NCI-H187 treated with DMSO at 0.1 percent for 48 hours (cell line): ENCODE measurements at places on chromosomes 1 and 21.

DNA sequence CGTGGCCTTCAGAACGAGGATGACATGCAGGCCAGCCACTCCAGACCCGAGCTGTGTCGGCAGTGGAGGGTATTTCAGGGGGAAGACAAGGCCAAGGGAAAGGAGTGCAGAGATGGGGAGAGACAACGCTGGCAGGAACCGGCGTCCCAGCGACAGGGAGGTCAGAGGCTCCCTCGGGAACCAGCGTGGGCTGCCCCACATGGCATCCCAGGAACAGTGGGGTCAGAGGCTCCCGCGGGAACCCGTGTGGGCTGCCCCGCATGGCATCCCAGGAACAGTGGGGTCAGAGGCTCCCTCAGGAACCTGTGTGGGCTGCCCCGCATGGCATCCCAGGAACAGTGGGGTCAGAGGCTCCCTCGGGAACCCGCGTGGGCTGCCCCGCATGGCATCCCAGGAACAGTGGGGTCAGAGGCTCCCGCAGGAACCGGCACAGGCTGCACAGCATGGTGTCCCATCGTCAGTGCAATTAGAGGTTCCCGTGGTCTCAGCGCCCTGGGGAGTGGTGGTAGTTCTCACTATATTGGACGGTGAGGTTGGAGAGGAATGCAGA, 43.0 kb downstream of the SLC19A1 start:
- DNase-seq, result no peak

DNA sequence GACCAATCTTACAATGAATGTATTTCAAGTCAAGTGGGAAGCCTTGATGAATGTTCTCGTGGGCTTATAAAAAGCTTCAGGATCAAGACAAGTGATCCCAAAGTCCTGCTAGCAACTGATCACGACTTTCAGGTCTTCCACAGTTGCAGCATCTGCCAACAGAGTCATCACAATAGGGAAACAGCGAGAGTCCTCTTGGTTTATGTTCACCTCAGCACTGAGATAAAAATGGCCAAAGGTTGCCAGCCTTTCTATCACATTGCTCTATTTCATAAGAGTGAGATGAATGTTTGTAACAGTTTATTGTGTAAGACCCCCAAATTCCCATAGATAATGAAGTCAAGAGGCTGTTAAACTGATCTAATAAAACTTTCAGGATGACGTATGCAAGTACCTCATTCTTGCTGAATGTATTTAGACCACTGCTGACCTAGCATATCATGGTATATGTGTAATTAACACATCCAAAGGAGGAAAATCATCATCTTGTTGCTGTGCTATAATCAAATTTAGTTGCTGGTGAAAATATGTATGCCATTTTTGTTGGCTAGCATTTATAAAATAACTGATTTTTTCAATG, 150.6 kb downstream of the TGFBR3 start:
- no peak for DNase-seq

DNA sequence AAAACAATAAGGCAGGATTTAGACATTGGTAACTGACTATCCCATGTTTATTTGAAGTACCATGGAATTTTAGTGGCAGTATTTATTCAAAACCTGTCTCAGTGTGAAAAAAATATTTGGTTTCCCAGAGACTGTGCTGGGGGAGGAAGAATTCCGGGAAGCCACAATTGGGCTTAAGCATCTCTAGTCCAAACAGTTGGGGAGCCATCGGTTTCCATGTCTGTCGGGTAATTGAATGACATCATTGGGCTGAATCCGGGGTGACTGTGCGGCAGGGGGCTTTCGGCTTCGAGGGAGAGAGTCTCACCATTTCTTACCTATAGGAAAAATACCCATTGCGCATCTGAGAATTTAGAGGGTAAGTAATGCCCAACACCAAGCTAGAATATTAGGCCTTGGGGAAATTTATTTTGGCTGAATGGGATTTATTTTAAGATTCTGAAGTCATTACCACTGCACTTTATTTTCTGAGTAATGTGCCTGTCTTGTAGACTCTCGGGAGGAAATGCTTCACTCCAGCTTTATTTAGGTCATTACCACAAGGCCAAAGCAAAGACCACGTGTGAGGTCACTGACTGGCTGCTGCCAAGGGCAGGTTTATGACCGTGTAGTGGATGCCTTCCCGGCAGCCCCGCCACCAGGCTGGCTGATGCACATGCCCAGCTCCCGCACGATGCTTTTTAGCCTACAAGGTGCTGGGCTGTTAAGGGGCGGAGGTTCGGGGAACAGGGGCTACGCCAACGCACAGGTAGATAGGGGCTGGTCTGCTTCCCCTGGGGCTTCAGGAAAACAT, 23.1 kb upstream of the UMODL1 start:
- DNase-seq, result no peak

DNA sequence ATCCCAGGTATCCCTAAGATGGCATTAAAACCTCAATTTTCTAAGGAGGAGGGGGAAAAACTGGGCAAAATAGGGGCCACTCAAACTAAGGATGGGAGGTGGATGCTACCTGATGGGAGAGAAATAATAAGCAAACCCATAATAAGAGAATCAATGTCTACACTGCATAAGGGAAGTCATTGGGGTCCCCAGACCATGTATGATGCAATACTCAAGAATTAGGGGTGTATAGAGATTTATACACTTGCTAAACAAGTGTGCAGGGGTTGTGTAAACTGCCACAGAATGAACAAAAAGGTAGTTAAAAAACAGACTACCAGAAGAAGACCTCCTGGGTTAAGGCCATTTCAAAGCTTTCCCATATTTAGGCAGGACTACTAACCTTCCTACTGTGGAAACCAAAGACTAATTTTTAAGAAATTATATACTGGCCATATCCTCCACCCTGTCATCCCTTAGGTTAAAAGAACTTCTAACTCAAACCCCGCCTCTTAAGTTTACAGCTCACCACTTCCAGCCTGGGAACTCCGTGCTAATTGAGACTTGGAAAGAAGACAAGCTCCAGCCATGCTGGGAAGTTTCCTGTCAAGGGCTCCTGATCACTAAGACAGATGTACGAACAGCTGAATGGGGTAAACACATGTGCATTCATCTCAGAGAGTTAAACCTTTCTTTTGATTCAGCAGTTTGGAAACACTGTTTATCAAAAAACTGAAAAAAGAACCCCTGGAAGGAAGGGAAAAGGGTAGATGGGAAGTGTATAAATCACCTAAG, 64.4 kb upstream of the TLR5 start:
- DNase-seq, result no peak

DNA sequence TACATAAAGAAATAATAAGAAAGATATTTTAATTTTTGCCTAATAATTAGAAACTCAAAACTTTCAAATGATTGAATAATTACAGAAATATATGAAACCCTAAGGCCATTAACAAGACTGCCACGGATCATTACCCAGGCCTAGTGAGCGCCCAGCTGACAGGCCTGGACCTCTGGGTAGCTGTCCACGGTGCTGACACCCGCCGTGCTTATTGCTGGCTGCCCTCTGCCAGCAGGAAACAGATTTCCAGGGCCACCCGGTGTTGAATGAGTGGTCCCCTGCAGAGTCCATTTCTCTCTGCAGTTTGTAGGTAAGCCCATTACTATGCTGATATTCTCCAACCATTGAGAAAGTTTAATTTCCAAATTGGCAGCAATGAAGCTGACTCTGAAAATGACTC, 254.4 kb upstream of the GJB5 start:
- DNase-seq, result no peak

DNA sequence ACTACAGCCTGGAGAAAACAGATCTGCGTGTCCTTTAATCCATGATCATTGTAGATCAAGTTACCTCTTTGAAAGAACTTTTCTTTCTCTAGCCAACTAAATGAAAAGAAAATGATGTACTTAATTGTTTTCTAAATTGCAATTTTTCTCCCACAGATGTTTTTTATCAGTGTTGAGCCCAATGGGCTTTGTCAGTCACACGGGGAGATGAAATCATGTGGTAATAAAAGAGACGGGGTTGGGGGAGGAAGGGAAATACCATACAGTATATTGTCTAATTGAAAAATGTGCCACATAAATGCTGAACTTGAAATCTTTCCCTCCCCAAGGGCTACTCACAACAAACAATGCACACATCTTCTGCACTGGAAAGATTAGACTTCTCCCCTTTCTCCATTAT, 58.4 kb downstream of the NTMT2 start:
- DNase-seq, result no peak

GRCh38 chr1:53636621-53637171, 102.3 kb downstream of the GLIS1 start:
- no peak for DNase-seq

DNA sequence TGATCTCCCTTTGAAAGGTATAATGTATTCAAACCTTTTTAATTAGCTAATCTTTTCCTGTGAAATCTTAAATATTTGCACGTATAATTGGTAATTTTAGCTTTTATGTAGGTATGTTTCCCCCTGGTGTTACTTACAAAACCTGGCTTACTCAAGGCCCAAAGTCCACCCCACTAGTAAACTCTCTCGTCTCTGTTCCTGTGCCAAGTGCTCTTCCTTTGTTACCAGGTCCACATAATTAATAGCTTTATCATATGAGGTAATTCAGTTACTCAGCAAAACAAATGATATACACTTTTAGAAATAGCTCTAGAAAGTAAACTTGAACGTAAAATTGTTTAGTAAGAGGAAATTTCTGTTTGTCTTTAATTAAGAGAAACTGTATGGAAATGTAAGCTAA, 36.7 kb downstream of the NFIA start:
- DNase-seq, result no peak

DNA sequence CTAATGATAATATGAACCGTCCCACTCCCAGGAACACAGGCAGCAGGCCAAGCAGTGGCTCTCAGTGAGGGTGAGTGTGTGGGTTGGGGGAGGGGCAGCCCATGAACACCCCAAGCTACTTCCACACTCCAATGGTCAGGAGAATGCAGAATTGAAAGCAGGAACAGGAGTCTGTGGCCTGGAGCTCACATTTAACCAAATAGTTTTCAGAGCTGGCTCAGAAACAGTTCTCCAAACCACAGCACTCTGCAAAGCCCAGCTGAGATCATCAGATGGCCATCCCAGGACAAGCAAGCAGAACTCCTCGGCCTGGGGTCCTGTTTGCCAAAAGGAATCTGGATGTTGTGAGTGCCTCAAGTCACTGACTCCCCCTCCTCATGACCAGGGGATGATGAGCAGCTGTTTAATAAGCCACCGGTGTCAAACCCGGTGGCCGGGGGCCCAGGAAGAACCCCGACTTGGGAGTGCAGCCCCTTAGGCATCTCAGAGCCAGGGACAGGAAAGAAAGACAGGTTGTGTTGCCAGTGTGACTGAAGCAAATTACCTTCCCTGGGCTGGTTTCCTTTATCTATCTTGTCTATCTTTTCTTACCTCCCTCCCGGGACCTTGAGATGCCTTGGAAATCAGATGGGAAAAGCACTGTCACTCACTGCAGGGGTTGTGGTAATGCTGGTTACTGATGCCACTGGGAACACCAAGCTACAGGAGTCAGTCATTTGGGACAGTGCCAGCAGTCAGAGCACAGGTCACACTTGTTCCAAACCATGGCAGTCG, 20.4 kb downstream of the DEGS1 start:
- DNase-seq, result no peak

DNA sequence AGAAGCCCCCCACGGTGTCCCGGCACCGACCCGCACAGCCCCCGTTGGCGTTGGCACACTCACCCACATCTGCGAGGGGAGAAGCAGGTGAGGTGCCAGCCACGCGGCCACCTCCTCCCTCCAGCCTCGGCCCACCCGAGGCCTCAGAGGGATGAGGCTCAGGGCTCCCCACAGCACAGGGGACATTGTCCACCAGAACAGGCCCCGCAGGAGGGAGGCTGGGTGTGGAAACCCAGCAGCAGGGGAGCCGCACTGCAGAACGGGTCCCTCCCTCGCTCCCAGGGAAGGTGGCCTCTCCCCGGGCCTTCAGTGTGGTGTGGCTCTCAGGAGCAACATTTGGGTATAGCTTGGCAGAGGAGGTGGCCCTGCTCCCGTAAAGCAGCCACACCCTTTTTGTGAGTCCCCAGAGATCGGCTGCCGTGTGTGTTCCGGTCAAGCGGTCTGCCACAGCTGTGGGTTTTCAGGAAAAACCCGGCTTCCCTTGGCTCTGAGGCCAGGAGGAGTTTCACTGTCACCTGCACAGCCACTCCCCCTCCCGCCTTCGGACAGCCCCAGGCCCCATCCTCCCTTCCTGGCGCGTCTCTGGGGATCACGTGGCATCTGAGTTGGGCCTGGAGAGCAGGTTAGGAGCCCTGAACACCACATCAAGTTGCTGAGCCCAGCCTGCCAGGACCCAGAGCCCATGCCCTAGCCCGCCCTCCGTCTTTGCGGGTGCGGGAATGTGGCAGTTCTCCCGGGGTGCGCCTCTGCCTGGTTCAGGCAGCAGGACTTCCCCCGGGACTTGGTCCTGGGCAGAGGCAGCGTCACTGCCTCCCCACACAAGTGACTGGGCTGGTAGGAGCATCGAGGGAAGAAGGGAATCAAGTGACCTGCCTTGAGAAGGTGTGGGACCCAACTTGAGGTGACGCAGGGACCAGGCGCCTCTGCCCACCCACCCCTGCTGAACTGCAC, 64.0 kb downstream of the MEGF6 start:
- DNase-seq, result no peak

DNA sequence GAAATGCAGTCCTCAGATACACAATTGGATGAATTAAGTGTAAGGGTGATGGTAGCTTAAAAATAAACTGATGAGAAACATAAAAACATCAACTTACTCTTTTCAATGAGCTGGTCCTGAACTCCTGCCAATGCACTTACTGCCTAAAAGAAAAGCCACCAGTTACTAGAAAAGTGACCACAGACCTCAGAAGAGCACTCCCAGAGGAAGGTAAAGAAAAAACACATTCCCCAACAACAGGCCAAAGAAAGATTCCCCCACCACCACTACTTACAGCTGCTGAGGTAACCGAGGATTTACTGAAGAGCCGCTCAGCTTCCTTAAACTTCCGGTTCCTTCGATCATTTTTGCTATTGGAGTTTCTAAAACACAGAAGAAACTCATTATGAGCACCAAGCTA, 5.4 kb downstream of the MEAF6 start:
- no peak for DNase-seq

- DNase-seq, result no peak
Measured at GRCh38 chr1:227070638-227071285, 130.7 kb downstream of the COQ8A start.

- no peak for DNase-seq
Measured at GRCh38 chr1:84327830-84328229, 26.3 kb downstream of the SAMD13 start.
